Osteocyte (in vitro differentiated cells): ENCODE measurements at places on chromosomes 4 and X. TPM values are rescaled to one million over a fixed set of nuclear protein-coding genes. Genes with fewer than 3 reads are reported as not detected.

SPIN2A gene
- total RNA-seq, result 1.2 and 2.5 TPM in 2 replicates

WWC2 gene
- 47.2 and 53.5 TPM in 2 replicates for total RNA-seq

MAGEA12 gene
- total RNA-seq, result not detected in 2 replicates

TRIM2 gene
- total RNA-seq, result 34.0 and 36.0 TPM in 2 replicates

ZFYVE28 gene
- 3.3 and 3.4 TPM in 2 replicates for total RNA-seq

PGAM4 gene
- not detected in 2 replicates for total RNA-seq

DNA sequence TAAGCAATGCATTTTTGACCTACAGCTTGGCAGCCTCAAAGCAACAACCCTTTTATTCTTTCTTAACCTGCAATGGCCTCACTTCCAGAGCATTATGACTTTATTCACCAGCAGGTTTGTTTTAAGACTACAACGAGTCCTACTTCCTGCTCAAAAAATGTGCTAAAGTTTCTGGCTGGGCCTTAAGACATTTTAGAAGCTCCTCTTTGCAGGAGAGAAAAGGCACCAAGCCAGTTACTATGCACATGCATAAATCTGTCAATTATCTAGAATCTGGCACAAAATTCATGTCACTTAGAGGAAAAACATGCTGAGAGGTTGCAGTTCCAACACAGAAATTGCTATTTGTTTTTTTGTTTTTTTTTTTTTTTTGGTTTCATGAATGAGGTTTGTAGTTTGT, 223.0 kb upstream of the EPHA5 start:
- H3K27me3 ChIP-seq, result no peaks in the 10 kb centered on the region
- H3K4me3 ChIP-seq, result no peak overlapping the region
- no peaks in the 10 kb centered on the region for H3K36me3 ChIP-seq
- no peak for DNase-seq

GRCh38 chr4:683247-683897, 5.6 kb downstream of the SLC49A3 start:
- H3K4me3 ChIP-seq, result no peak overlapping the region
- H3K27ac ChIP-seq, result no peak overlapping the region
- H3K4me1 ChIP-seq, result peaks cover 18% of the 10 kb centered on the region
- no peaks in the 10 kb centered on the region for H3K27me3 ChIP-seq
- H3K36me3 ChIP-seq, result no peaks in the 10 kb centered on the region
- no peak for DNase-seq

GRCh38 chr4:34193451-34194154, 2050.7 kb downstream of the ARAP2 start:
- peak overlapping the region; percentile 31 for H3K27ac ChIP-seq
- no peaks in the 10 kb centered on the region for H3K36me3 ChIP-seq
- no peaks in the 10 kb centered on the region for H3K27me3 ChIP-seq
- H3K4me3 ChIP-seq, result no peak overlapping the region

- H3K4me1 ChIP-seq, result peaks cover 94% of the 10 kb centered on the region
- H3K27me3 ChIP-seq, result no peaks in the 10 kb centered on the region
- H3K4me3 ChIP-seq, result peak overlapping the region; percentile 22
- H3K27ac ChIP-seq, result peak overlapping the region; percentile 87
- no peak for DNase-seq
- peaks cover 67% of the 10 kb centered on the region for H3K36me3 ChIP-seq
Measured at GRCh38 chr4:57091657-57092162, 18.5 kb downstream of the IGFBP7 start.

- H3K27ac ChIP-seq, result no peak overlapping the region
- no peak overlapping the region for H3K4me3 ChIP-seq
- no peaks in the 10 kb centered on the region for H3K36me3 ChIP-seq
- no peak for DNase-seq
- peaks cover 2% of the 10 kb centered on the region for H3K4me1 ChIP-seq
- no peaks in the 10 kb centered on the region for H3K27me3 ChIP-seq
Measured at GRCh38 chr4:164488114-164488513, 265.8 kb upstream of the SMIM31 start.

GRCh38 chr4:40621592-40622512, 7.8 kb downstream of the RBM47 start:
- no peak overlapping the region for H3K4me3 ChIP-seq
- no peaks in the 10 kb centered on the region for H3K36me3 ChIP-seq
- peaks cover 14% of the 10 kb centered on the region for H3K27me3 ChIP-seq
- H3K27ac ChIP-seq, result no peak overlapping the region
- peaks cover 8% of the 10 kb centered on the region for H3K4me1 ChIP-seq
- DNase-seq, result no peak

GRCh38 chr4:5636766-5637670, 71.3 kb downstream of the EVC2 start:
- H3K27ac ChIP-seq, result no peak overlapping the region
- H3K4me3 ChIP-seq, result no peak overlapping the region
- peaks cover 13% of the 10 kb centered on the region for H3K36me3 ChIP-seq

GRCh38 chrX:40117715-40118285, 20.0 kb upstream of the BCOR start:
- H3K36me3 ChIP-seq, result no peaks in the 10 kb centered on the region
- no peak for DNase-seq
- H3K4me3 ChIP-seq, result no peak overlapping the region
- no peaks in the 10 kb centered on the region for H3K27me3 ChIP-seq
- peaks cover 6% of the 10 kb centered on the region for H3K4me1 ChIP-seq
- H3K27ac ChIP-seq, result no peak overlapping the region

- DNase-seq, result no peak
- no peaks in the 10 kb centered on the region for H3K27me3 ChIP-seq
- no peaks in the 10 kb centered on the region for H3K36me3 ChIP-seq
- no peak overlapping the region for H3K4me3 ChIP-seq
Measured at GRCh38 chr4:178339769-178340168, 897.5 kb upstream of the AGA start.

DNA sequence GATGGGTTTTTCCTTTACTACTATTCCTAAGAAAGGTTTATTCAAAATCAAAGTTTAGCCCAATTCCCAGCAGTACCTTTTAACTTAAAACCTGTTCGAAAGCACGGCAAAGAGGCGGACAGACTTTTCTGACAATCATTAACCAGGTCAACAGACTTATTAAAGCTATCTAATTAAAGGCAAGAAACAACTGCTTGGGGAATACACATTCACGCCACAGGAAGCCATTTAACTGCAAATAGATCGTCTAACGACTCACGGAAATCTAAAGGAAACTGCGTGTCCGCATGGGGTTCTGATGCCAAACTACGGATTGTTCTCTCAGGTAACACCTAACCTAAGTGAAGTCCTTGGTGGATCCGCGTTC, 663 bp upstream of the USP53 start:
- H3K27ac ChIP-seq, result peak overlapping the region; percentile 96
- H3K36me3 ChIP-seq, result no peaks in the 10 kb centered on the region
- peaks cover 34% of the 10 kb centered on the region for H3K4me1 ChIP-seq

GRCh38 chr4:176883681-176884418, 91.1 kb upstream of the VEGFC start:
- H3K27me3 ChIP-seq, result no peaks in the 10 kb centered on the region
- no peak for DNase-seq
- peak overlapping the region; percentile 43 for H3K27ac ChIP-seq
- peaks cover 22% of the 10 kb centered on the region for H3K4me1 ChIP-seq
- no peaks in the 10 kb centered on the region for H3K36me3 ChIP-seq

GRCh38 chr4:10066670-10067651, 45.7 kb upstream of the SLC2A9 start:
- peak; percentile 49 for DNase-seq
- H3K36me3 ChIP-seq, result peaks cover 25% of the 10 kb centered on the region
- no peak overlapping the region for H3K27ac ChIP-seq
- no peaks in the 10 kb centered on the region for H3K4me1 ChIP-seq
- no peaks in the 10 kb centered on the region for H3K27me3 ChIP-seq

DNA sequence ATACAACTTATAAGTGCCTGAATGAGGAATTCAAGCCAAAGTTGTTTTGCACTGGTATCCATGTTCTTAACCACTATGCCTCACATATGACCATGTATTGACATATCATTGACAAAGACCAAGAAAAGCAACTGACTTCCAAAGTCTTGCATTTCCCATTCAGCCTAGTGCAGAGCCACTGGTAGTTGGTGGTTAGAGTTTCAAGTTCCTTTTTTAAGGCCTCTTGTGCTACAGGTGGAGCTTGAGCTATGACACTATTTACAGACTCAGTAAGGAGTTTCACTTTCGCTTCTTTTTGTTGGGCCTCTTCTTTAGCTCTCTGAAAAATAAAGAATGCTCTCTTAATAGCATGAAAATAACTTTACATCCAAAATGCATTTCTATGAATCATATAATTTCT, 763.0 kb downstream of the DMD start:
- peaks cover 5% of the 10 kb centered on the region for H3K4me1 ChIP-seq
- no peak for DNase-seq
- H3K36me3 ChIP-seq, result no peaks in the 10 kb centered on the region
- H3K27ac ChIP-seq, result no peak overlapping the region
- H3K27me3 ChIP-seq, result no peaks in the 10 kb centered on the region
- H3K4me3 ChIP-seq, result no peak overlapping the region

DNA sequence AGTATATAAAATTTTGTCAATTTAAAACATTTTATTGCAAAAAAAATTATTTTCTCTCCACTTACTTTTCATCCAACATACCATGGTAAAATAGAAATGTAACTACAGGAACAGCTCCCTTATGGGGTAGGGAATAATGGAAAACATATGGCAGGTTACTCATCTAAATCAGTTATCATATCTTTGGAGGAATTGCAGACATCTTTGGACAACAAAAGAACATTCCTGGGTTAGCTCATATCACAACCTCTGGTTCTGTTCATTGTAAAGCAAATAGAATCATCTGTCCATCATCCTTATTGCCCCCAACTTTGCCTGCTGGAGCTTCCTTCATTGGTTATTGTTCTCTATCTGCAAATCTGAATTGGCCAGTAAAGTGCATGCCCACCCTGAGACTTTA, 387.5 kb upstream of the GRID2 start:
- H3K4me3 ChIP-seq, result no peak overlapping the region
- H3K4me1 ChIP-seq, result no peaks in the 10 kb centered on the region
- H3K27me3 ChIP-seq, result no peaks in the 10 kb centered on the region
- H3K36me3 ChIP-seq, result no peaks in the 10 kb centered on the region
- no peak for DNase-seq
- no peak overlapping the region for H3K27ac ChIP-seq

DNA sequence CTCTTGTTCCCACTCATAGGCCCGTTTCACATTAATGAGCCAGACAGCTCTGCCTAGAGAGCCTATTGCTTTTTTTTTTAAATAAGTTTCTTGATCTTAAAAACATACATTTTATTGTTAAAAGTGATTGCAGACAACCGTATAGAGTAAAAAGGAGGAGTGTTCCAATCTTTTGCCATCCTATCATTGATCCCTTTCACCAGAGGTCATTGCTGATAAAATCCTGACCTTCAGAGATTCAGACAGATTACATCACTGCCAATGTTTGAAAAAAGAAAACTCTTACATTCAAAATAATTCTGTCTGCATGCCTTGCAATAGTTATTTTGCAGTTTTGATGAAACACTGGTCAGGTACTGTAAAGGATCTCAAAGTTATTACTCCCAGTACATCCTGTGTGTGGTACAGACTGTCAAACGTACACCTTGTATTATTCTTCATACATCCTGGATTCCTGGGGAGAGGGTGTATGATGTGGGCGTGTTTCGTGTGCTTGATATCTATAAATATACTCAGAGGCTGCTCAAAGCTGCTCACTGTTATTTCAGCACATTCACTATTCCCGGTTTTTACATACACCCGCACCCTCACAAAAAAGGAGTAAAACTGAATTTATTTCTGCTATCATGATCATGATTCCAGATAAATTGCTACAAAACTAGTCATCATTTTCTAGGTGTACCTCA, 15.4 kb upstream of the KLHL2 start:
- H3K27me3 ChIP-seq, result no peaks in the 10 kb centered on the region
- no peak overlapping the region for H3K27ac ChIP-seq
- no peak overlapping the region for H3K4me3 ChIP-seq
- no peaks in the 10 kb centered on the region for H3K36me3 ChIP-seq
- H3K4me1 ChIP-seq, result peaks cover 6% of the 10 kb centered on the region

DNA sequence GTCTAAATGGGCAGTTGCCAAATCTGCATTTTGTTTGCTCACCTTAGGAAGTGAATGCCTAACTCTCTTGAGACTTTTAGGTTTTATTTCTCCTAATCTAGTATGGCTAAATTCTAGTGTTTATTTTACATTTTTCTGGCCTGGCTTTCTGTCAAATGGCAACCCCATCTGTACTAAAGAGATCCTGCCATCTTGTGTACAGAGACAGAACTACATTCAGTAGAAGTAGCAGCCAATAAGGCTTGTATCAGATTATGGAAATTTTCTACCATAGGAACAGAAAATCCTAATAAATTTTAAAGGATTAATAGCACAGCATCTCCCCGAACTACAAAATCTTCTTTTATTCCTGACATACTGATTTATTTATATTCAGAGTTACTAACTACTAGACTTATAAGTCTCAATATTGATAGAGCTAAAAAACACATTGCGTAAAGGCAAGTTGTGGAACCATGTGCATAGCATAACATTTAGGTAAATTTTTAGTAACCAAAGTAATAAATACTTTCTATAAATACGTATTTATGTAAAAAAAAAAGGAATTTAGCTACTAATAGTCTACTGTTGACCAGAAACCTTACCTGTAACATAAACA, 45.5 kb downstream of the TMEM144 start:
- no peak overlapping the region for H3K4me3 ChIP-seq
- peaks cover 7% of the 10 kb centered on the region for H3K4me1 ChIP-seq
- no peaks in the 10 kb centered on the region for H3K36me3 ChIP-seq
- H3K27me3 ChIP-seq, result peaks cover 2% of the 10 kb centered on the region
- no peak overlapping the region for H3K27ac ChIP-seq

DNA sequence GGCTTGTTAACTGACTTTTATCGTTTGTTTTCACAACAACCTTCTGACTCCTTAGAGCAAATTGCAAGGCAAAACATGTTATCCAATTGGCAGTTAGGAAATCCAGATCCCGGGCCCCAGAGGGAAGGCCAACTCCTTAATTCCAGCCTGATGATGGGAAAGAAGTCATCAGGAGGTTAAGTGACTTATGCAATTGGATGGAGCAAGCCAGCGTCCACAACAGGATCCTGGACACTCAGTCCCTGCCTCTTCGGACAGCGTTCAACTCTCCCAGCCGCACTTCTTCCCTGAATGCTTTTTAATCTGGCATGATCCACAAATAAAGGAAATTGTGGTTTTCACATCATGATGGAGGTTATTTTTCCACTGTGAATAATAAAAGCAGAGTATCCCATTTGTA, 310.1 kb downstream of the RAB28 start:
- H3K4me3 ChIP-seq, result no peak overlapping the region
- DNase-seq, result no peak
- H3K36me3 ChIP-seq, result no peaks in the 10 kb centered on the region
- no peaks in the 10 kb centered on the region for H3K4me1 ChIP-seq

DNA sequence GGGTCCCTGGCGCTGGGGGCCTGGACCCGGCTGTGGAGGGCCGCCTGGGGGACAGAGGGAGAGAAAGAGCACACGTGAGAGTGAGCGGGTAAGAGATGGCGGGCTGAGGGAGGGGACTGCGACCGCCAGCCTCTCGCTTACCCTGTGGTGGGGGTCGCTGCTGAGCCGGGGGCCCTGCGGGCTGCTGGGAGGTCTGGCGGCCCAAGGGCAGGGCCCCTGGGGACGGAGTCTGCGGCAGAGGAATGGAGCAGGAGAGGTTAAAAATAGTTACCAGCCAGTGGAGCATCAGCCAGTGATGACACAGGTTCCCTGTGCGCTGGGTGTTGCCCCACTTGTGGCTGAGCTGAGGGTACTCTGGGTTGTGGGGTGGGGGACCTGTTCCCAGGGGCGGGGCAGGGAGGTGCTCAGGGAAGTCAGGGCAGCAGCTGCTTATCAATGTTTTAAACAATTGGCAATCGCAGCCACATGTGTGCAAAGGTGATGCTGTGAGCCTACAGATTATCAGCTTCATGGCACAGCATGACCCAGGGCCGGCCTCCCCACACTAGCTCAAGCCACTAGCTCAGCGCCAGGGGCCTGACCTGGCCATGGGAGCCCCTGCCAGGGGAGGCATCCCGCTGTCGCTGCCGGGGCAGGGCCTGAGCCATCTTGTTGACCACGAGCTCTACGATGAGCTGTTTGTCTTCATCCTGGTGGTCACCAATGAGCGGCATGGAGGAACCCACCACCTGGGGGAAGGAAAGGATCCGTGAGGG, 7.5 kb upstream of the TIMP1 start:
- no peak overlapping the region for H3K27ac ChIP-seq
- no peaks in the 10 kb centered on the region for H3K27me3 ChIP-seq
- peaks cover 28% of the 10 kb centered on the region for H3K4me1 ChIP-seq
- peaks cover 9% of the 10 kb centered on the region for H3K36me3 ChIP-seq
